ENCODE measurements at places on chromosomes 13 and 19.

DNA sequence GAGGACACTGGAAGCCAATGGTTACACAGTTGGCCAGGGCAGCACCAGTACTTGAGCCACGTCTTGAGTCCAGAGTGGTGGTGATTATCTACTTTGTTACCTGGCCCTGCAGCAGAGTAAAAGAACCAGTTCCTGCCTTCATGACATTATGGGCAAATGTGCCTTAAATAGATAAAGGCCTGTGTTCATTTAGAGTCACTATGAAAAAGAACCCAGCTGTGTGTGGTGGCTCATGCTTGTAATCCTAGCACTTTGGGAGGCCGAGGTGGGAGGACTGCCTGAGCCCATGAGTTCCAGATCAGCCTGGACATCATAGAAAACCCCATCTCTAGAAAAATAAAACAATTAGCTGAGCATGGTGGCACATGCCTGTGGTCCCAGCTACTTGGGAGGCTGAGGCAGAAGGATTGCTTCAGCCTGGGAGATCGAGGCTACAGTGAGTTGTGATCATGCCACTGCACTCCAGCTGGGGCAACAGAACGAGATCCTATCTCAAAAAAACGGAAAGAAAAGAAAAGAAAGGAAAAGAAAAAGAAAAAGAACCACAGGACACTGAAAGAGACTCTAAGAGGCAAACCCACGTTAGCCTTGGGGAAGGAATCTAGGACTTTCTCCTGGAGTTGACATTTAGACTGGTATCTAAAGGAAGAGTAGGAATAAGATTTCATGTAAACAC is 3.4 kb upstream of the IRF2BP1 start:
- DNase-seq, result no peak
- H3K4me1 ChIP-seq, result 0 out of 2 replicates have a peak, but pooled peaks cover 3% of the 10 kb centered on the region
- no peak overlapping the region for H3K27ac ChIP-seq
- H3K27me3 ChIP-seq, result no peaks in the 10 kb centered on the region
- no peak overlapping the region for H3K4me3 ChIP-seq

DNA sequence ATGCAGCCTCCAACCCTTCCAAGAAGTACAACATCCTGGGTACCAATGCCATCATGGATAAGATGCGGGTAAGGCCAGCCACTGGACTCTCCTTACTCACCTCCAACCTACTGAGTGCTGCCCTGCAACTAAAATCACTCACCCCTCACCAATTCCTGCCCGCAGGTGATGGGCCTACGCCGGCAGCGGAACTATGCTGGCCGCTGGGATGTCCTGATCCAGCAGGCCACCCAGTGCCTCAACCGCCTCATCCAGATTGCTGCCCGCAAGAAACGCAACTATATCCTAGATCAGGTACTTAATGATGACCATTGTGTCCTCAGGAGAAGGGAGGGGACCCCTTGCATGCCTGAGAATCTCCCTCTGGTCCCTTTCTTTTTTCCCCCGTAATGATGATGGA is 15.6 kb upstream of the CCDC97 start:
- DNase-seq, result no peak
- no peak overlapping the region for H3K4me3 ChIP-seq
- no peaks in the 10 kb centered on the region for H3K27me3 ChIP-seq

GRCh38 chr13:42110410-42111155 is 62.1 kb downstream of the DGKH start:
- H3K4me1 ChIP-seq, result 0 out of 2 replicates have a peak, but pooled peaks cover 5% of the 10 kb centered on the region
- no peak overlapping the region for H3K27ac ChIP-seq
- no peak overlapping the region for H3K4me3 ChIP-seq
- no peaks in the 10 kb centered on the region for H3K36me3 ChIP-seq

DNA sequence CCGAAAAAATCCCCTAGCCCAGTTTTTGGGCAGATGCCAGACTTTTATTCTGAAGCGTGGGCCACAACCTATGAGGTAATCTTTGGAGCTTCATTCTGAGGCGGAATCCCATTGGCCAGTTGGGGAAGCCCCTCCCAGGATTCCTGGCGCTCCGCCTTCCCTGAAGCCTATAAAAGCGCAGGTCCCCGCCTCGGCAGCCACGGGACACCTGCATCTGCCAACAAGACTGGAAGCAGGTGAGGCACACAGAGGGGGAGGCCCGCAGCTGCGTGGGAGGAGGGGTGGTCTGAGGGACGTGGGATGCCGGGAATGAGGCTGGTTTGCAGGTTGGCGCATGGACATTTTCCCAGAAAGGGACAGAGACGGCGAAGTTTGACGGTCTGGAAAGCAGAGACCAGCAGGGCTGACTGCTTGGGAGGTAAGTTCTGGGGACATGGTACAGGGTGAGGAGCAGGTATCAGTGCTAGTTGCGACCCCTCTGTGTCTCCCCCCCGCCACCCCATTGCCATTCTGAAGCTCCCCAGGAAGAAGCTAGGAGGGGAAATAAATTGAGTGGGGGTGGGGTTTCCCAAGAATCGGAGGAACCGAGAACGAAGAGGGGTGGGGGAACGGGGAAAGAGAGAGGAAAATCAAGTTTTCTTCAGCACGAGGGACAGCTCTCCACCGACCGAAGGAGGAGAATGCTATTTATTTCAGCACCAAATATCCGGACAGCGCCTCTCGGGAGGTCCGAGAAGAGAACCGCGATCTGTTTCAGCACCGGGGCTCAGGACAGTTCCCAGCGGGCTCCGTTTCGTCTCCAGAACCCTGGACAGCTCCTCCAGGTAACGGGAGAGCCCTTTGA is 22.4 kb upstream of the FEM1A start:
- no peak overlapping the region for H3K27ac ChIP-seq
- H3K4me3 ChIP-seq, result no peak overlapping the region
- no peaks in the 10 kb centered on the region for H3K4me1 ChIP-seq
- H3K27me3 ChIP-seq, result peaks cover 46% of the 10 kb centered on the region

DNA sequence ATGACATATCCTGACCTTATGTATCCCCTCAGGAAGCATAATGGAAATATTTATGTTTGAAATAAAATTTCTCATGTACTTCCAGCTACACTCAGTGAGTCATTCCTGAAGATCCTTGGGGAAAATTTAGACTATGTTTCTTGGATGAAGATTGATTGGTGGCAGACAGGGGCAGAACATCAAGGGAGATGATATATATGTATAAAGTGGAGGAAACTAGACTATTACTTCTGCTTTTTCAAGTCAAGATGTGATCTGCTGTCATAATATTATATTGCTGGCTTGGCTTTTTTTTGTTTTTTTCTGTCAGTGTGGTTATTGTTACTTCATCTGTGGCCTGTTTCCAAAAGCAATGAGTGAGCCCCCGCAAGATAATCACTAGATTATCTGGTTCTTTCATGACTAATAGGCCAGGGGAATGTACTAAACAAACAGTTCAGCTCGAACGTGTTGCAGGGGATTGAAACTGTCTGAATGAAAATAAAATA is 87.2 kb upstream of the TNFSF11 start:
- H3K4me1 ChIP-seq, result no peaks in the 10 kb centered on the region
- H3K4me3 ChIP-seq, result no peak overlapping the region
- no peak overlapping the region for H3K27ac ChIP-seq
- no peaks in the 10 kb centered on the region for H3K36me3 ChIP-seq

DNA sequence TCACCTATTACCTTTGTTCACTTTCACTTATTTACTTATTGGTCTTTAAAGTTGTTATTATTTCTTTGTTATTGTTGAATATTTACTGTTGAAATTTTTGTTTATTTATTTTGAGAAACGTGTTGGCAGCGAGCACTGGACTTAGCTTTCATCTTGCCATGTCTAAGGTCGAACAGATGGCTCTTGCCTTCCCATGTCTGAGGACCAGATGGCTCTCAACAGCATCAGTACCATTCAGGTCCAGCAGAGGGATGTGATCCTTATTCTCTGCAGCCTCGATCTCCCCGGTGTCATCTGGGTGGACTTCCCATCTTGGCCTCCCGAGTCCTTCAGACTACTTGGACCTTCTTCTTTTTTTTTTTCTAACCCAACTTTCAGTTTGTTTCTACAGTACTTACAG is 1437.6 kb downstream of the UQCRFS1 start:
- DNase-seq, result no peak
- no peaks in the 10 kb centered on the region for H3K4me1 ChIP-seq
- H3K4me3 ChIP-seq, result no peak overlapping the region
- H3K36me3 ChIP-seq, result no peaks in the 10 kb centered on the region
- no peaks in the 10 kb centered on the region for H3K27me3 ChIP-seq

DNA sequence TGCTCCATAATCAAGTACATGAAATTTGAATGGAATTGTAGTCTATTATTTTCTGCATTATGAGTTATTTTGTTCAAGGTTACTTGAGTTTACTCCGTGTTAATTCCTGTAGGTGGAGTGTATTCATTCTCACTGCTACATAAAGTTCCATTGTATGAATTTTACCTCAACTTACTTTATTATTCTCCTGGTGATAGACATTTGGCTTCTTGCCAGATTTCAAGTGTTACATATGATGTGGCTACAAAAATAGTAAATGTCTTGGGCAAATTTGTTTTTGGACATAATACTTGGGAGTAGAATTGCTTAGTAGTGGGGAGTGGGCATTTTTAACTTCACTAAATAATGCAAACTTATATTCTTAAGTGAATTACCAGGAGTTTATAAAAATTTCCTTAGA is 328.9 kb downstream of the SHISA2 start:
- no peaks in the 10 kb centered on the region for H3K36me3 ChIP-seq
- H3K27ac ChIP-seq, result no peak overlapping the region
- H3K4me3 ChIP-seq, result no peak overlapping the region
- no peak for DNase-seq
- H3K27me3 ChIP-seq, result no peaks in the 10 kb centered on the region

DNA sequence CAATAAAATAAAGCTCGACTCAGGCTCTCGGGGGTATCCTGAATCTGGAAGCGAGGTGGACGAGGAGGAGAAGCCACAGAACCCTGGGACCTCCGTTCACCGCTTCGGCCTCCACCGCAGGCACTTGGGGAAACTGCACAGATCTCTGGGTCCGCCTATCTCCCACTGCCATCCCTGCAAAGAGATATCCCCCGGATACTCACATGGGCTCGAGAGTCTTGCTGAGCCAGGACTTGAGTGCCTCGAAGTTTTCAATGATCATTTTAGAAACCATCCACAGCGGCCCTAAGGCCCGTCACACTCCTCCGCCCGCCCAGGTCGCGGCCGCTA is 589 bp downstream of the RBM26 start:
- no peaks in the 10 kb centered on the region for H3K27me3 ChIP-seq
- H3K4me3 ChIP-seq, result peak overlapping the region; percentile 86
- peaks cover 26% of the 10 kb centered on the region for H3K4me1 ChIP-seq
- peak overlapping the region; percentile 81 for H3K27ac ChIP-seq
- H3K36me3 ChIP-seq, result 0 out of 2 replicates have a peak, but pooled peaks cover 4% of the 10 kb centered on the region
- no peak for DNase-seq

- DNase-seq, result no peak
- no peaks in the 10 kb centered on the region for H3K4me1 ChIP-seq
- H3K27me3 ChIP-seq, result no peaks in the 10 kb centered on the region
- no peak overlapping the region for H3K27ac ChIP-seq
- H3K36me3 ChIP-seq, result no peaks in the 10 kb centered on the region
These were observed 86.4 kb downstream of the CRYL1 start for GRCh38 chr13:20439261-20439660.

GRCh38 chr13:82758044-82758443 is 1124.2 kb downstream of the SLITRK1 start:
- no peak overlapping the region for H3K27ac ChIP-seq
- DNase-seq, result no peak
- no peak overlapping the region for H3K4me3 ChIP-seq

DNA sequence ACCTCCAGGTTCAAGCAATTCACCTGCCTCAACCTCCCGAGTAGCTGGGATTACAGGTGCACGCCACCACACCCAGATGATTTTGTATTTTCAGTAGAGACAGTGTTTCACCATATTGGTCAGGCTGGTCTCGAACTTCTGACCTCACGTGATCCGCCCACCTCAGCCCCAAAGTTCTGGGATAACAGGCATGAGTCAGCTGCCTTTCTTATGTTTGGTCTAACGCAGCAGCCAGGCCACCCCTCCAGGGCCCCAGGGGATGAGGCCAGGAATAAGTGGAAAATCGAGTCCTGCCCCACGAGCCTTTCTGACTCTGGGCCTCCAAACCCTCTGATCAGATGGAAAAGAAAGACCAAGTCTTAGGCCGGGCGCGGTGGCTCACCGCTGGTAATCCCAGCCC is 44.5 kb downstream of the CERS4 start:
- peaks cover 32% of the 10 kb centered on the region for H3K27me3 ChIP-seq
- no peak overlapping the region for H3K4me3 ChIP-seq
- no peaks in the 10 kb centered on the region for H3K36me3 ChIP-seq

DNA sequence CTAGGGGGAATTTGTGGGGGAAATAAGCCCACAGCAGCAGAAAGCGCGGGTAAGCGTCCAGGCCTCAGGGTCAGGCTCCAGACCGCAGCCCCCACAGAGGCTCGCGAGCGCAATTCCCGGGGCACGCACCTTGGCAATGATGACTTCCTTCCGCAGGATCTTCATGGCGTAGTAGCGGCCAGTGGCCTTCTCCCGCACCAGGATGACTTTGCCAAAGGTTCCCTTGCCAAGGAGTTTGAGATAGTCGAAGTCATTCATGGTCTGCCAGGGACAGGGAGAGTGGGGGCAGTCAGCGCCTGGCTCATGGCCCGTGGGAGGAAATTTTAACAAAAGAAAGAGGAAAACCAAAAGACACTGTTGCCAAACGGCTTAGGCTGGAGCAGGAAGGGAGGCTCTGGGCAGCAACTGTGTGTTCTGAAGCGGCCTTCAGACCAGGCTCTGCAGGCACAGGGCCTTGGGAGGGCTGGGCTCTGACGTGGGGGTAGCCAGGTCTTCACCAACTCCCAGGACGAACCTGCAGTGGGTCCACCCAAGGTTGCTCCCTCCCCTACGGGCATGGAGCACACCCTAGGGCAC is 15.4 kb upstream of the CCNP start:
- H3K36me3 ChIP-seq, result no peaks in the 10 kb centered on the region
- H3K27me3 ChIP-seq, result no peaks in the 10 kb centered on the region
- DNase-seq, result no peak
- H3K27ac ChIP-seq, result no peak overlapping the region

DNA sequence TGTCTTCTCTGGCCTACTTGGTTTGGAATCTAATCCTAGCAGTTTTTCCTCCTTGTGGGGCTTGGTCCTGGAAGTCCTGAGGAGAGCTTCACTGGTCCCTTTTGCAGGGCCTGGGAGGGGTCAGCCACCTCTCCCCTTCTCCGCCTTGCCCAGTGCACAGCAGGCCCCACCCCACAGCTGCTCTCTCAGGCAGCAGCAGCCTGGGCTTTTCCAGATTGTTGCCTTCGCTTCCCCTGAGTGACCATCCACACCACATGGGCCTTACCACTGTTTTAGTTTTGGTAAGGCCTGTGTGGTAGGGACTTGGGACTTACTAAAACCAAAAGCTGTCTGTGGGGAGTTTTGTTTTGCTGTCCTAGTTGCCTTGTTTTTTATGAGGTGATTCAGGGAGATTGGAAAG is 11.5 kb downstream of the MPHOSPH8 start:
- H3K4me1 ChIP-seq, result no peaks in the 10 kb centered on the region
- no peaks in the 10 kb centered on the region for H3K36me3 ChIP-seq
- no peak overlapping the region for H3K4me3 ChIP-seq
- H3K27me3 ChIP-seq, result no peaks in the 10 kb centered on the region

- no peak overlapping the region for H3K4me3 ChIP-seq
- H3K4me1 ChIP-seq, result no peaks in the 10 kb centered on the region
- no peak for DNase-seq
- no peaks in the 10 kb centered on the region for H3K36me3 ChIP-seq
- H3K27ac ChIP-seq, result no peak overlapping the region
- H3K27me3 ChIP-seq, result peaks cover 90% of the 10 kb centered on the region
These were observed 5.8 kb upstream of the DMKN start for GRCh38 chr19:35519291-35519690.

GRCh38 chr19:12913011-12913561 is 6.0 kb downstream of the SYCE2 start:
- H3K4me1 ChIP-seq, result peaks cover 35% of the 10 kb centered on the region
- no peaks in the 10 kb centered on the region for H3K27me3 ChIP-seq
- H3K27ac ChIP-seq, result peak overlapping the region; percentile 38
- H3K4me3 ChIP-seq, result no peak overlapping the region
- DNase-seq, result no peak

Measured in MM.1S (cell line).